ENCODE measurements at places on chromosomes 5 and 9.

DNA sequence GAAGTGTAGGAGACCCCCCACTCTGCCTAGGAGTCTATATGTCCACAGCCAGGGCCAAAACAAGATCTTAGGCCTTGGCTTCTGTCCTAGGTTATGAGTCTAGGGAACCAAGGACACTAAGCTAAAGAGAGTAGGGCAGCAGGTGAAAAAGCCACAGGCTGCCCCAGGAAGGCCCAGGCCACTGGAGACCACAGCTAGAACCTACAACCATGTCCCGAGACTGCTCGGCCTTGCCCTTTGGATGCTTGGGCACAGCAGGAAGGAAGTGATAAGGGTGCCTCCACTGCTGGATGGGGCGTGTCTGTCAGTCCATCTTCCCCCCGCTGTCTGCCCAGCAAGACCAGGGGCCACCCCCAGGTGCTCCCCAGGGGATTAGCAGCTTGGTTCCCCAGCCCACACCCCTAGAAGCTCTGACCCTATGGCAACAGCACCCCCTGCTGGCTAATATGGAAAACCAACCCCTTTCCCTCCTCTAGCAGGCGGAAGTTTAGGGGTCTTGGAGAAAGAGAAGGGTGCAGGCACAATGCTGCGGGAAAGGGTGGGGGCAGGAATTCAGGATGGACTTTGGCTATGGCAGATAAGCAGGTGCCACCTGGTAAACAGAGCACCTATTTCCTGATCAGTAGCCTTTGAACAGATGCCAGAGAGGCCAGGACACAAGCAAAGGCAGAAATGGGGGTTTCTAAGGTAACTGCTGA lies 10.5 kb upstream of the IRF1 start:
- DNase-seq, result peak; percentile 52

DNA sequence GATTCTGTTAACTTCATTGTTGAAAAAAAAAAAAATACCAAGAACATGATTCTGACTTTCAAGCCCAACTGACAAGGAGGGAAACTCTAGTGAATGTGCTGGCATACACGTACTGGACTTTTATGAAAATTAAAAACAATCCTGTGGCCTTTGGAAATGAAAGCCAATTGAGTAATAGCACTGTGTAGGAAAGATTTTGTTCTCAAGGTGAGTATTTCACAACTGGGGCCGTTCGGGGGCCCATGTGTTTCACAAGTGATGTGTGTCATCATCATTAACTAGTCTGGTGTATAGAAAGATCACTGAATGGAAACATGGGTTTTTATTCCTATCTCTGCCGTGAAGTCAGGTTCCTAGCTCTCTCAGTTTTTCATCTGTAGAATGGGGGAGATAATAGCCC lies 605.0 kb upstream of the CLINT1 start:
- no peak for DNase-seq

DNA sequence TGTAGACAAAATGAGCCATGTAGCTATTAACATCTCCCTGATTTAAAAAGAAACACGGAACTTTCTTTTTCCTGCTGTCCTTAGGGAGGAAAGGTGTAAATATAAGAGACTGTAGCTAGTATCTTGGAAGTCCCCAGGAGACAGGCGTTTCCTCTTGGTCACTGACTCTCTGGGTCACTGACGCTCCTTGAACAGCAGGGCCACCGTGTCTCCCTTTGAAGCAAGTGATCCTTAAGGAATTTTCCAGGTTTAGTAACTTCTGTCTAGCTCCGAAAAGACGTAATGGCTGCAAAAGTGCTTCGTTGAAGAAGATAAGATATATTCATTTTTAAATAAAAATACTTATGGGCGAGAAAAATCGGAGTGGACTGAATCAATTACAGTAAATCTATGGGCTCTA lies 745 bp upstream of the CLTA start:
- no peak for DNase-seq

DNA sequence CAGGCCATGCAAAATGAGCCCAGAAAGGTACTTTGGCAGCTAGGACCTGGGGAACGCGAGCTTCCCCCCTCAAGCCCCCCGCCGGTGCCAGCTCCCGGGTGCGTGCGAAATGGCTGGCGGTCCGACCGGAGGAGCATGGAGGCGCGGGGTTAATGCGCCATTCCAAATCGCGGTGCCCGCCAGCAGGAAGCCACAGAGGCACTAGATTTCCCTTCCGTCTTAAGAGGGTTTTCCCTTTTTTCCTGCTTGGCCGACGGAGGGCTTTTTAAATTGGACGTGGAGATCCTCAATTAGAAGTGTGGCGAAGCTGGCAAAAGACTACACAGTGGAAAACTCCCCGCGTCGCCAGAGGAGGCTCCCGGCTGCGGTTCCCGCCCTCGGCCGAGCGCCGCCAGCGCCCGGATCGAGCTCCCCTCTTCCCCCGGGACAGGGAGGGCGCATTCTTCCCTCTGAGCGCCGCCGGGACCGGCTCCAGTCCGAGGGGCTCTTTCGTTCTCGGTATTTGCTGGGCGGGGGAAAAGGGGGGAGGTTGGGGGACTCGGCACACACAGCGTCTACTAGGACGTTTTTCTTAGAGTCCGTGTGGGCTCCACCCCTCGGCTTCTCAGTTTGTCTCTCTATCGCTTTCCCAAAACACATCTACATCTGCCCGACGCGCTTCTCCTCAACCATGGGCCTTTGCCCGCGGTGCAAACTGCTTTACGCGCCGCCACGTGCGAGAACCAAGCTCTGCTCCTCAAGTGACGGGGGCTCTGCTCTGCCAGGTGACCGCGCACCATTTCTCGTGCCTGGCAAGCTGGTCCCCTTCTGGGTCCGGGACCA lies 3.0 kb downstream of the GDNF start:
- no peak for DNase-seq

- no peak for DNase-seq
Observed at GRCh38 chr5:163682234-163682633, 176.8 kb downstream of the MAT2B start.

Data from stimulated activated CD8-positive, alpha-beta memory T cell treated with anti-CD3 and anti-CD28 coated beads, Interleukin-4, amount 100 ng/mL, for 1 hour (primary cell).